ENCODE measurements at places on chromosomes 4 and X.
A peak's percentile ranks its signal among the peaks of the same experiment; 100 is the strongest.

DNA sequence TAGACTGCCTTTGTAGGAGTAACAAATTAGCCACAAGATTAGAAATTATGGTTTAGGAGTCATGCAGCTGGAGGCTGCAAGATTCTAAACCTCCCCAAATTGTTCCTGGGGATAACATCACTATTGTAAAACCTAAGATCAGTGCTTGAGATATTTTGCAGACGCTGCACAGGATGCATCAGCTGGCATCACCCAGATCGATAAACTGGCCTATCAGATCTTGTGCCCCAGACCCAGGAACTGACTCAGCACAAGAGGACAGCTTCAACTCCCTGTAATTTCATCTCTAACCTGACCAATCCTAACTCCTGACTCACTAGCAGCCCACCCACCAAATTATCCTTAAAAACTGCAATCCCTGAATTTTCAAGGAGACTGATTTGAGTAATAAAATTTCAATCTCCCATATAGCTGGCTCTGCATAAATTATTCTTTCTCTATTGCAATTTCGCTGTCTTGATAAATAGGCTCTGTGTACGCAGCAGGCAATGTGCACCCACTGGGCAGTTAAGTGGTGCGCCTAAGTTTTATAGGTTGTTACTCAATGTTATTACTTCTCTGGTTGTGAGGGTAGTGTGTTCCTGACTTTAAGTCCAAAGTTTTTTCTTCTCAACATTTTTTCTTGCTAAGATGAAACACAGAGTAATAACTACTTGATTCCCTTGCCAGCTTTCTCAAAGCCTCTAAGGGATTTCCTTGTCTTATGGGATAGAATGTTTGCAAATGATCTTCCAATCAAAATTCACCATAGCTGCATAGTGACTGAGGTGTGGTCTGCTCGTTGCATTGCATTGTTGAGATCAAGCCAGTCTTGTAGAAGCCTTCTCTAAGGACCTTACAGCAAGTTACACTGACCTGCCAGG is 312.3 kb upstream of the DKK2 start:
- DNase-seq, result no peak

- DNase-seq, result no peak
Observed at GRCh38 chrX:103737696-103738095, 27.0 kb downstream of the TMEM31 start.

GRCh38 chrX:19661961-19662360 is 146.7 kb upstream of the MAP3K15 start:
- DNase-seq, result no peak

DNA sequence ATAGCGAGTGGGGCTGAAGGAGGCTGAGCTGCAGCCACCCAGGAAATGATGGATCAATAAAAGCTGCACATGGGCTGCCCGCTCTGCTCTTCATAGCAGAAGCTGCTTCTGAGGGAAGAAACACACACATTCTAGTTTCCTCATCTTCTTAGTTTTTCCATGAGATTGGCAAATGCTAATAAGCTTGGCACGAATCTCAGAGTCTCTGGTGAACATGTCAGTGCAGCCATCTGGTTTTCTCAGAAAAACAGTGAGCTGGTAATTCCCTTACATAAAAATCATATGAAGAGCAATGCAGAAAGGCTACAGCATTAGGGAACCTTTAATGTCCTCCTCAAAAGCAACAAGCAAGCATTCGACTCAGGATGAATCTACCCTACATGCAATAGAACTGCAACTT is 69.9 kb downstream of the GATB start:
- DNase-seq, result no peak

DNA sequence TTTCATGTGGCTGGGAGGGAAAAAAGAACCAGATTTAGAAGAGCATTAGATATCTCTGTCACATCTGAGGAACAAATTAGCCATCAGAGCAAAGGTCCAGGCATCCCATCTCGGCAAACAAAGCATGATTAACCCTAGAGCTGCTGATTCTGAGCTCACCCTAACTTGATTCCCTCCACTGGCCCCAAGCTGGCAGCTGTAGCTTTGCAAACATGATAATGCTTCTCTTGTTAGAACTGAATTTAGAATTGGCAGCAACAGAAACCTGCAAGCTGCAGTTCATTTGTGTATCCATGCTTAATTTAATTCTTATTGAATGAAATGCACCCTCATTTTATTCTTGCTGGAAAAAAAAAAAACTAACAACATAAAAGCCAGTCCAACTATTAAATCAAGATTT is 289.2 kb downstream of the IL1RAPL1 start:
- DNase-seq, result no peak

DNA sequence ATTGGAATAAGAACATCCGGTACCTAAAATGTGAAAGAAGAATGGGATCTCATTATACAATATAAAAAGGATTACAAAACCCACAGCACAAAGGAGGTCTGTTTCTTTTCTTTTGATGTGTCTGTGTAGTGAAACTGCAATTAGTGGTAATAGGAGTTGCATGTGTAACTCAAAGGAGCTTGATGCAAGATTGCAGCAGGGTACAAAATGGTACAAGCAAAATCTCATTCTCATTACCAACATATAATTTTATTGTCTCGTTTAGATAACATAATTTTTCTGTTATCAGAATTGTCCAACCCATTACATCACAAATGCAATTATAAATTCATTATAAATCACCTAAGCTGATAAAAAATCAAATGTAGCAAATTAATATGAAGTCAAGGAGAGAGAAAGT is 47.1 kb upstream of the CCSER1 start:
- DNase-seq, result no peak

- no peak for DNase-seq
Observed at GRCh38 chrX:143047511-143047910, 21.8 kb downstream of the SPANXN4 start.

- DNase-seq, result no peak
Observed at GRCh38 chrX:114924423-114924822, 93.0 kb downstream of the IL13RA2 start.

- DNase-seq, result no peak
Observed at GRCh38 chr4:55892156-55892555, 38.7 kb downstream of the EXOC1 start.

- no peak for DNase-seq
Observed at GRCh38 chr4:7189066-7189465, 3.3 kb upstream of the SORCS2 start.

GRCh38 chr4:38568768-38569167 is 95.2 kb upstream of the KLF3 start:
- DNase-seq, result no peak

- no peak for DNase-seq
Observed at GRCh38 chrX:6012357-6012756, 216.3 kb downstream of the NLGN4X start.

GRCh38 chr4:7411896-7412553 is 22.7 kb downstream of the PSAPL1 start:
- DNase-seq, result no peak

DNA sequence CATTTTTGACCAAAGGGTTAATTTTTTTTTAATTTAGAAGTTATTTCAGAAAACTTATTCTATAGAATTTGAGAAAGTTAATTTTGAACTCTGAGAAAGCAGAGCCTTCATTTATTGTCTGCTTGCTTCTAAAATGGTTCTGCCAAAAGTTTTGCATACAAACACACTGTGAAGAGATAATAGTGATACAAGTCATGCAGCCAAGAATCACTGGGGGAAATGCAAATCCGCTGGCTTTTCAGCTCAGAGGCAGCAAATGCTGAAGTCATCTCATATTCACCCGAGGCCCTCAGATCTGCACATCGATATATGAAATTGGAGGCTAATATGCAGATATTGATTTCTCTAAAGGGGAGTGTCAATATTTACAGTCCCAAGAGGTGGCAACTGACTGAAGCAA is 186.2 kb downstream of the KIT start:
- no peak for DNase-seq

DNA sequence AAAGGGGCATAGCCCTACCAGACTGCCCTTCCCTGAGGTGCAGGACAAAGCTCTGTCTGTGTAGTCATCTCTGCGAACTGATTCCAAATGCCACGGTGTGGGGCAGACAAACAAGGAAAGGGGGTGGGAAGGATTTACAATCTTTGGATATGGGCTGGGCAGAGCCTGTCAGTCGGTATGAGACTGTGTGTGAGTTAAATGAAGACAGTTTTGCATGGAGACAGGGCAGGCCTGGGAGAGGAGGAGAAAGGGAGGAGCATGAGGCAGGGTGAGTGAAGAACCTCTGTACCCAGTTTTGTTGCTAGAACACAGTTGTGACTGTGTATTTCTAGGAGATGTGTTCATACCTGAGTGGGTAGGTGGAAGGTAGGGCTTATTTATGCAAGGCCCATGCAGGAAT is 59.4 kb upstream of the MSN start:
- DNase-seq, result no peak

DNA sequence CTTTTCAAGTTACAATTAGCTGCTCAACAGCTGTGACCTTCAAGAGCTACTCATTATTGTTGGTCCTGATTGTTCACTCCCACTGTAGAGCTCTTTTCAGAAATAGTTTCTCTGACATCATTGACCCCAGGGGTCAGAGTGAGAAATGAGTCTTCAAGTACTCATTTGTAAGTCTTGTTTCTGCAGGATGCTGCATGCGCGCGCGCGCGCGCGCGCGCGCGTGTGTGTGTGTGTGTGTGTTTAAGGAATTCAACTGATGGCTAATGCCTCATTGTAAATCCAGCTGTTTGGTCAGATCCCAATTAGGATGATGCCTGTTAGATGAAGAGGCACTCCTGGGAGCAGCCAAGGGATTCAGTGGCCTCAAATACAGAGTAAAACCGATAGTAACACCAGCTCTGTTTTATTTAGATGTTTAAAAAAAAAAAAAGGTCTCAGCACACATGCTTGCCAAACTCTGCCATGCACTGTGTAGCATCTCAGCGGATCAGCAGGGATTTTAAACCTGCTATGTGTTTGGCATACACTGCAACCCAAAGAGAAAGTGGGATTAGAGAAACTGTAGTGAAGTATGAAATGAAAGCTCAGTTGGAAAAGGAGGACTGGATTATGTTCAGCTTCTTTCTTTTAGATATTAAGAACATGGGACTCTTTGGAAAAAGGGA is 332.3 kb downstream of the ADGRL3 start:
- no peak for DNase-seq

- peak; percentile 17 for DNase-seq
Observed at GRCh38 chrX:74015379-74016019, 288.5 kb upstream of the ZCCHC13 start.

DNA sequence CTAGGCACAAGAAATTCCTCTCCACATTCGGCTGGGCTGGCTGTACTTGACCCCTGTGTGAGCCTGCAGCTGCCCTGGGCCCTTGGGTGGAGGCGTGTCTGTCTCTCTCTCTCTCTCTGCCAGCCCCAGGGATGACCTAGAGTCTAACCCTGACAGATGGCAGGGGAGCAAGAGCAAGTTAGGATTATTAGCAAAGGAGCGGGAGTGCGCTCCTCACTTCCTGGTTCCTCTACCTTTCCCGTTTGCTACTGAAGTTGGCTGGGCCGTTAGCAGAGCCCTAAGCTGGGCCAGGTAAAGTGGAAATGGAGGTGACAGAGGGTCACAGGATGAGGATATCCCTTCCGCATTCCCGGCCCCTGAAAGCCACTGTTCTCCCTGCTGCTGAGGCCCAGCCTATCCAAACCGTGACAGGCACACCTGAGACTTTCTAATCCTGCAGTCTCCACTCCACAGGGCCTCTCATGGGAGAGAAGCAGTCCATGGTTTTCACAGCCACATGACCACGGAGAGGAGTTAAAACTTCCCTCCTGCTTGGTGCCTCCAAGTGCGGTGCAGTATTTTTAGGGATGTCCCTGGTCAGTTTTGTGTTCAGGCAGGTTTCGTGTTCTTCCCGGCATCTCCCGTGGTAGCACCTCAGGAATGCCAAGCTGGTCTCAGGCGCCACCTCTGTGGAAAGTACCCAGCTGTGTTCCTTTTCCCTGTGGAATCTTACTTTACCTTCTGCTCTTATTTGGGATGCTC is 79.3 kb downstream of the CLDN22 start:
- DNase-seq, result no peak

DNA sequence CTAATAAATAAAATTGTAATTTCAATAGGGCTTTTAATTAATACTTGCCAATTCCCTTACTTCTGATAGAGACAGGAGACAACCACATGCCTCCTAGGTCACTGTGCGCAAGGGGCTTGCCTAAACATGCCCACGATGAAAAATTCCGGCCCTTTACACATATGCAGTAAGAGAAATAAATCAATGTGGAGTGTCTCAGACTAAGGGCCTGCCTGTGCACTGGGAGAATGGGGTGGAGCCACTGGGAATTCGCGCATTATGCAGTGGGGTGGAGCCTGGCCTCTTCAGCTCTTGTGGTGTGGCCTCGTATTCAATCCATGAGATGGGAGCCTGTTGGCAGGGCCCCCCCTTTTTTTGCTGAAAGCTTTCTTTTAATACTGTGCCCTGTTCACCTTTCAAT is 484.5 kb downstream of the PDGFC start:
- no peak for DNase-seq

DNA sequence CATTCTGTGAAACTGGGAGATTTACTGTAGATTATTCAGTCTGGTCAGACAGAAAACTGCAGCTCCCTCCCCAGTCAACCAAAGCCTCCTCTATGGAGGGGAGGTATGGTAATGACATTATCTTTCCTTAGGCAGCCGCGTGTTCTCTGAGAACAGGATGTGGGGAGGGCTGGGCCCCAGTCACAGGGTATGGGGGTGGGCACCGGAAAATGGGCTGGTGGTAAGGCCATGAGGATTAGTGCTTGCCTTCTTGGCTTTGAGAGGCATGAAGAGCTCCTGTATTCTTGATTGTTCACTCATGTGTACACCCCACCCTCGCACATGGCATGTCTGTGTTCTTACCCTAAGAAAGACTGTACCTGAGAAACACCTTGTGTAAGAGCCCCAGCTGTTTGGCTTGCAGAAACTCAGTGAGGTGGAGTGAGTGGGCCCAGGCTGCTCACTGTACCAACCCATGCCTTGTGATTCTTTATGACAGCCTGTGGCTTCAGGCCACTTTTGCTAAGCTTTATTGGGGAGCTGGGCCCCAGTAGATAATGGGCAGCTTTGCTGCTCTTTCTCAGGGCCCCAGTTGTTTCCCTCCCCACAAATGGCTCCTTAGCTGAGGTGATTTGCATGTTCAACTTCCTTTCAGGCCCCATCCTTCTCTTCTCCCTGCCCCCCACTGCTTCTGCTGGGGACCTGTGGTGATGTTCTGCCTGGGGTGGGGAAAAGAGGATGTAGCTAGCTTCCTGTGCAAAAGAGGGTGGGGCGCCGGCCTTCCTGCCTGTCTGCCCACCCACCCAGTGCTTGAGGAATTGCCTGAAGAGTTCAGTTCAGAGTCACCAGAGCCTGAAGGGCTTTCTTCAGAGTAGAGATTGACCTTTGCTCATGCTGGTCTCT is 30.7 kb downstream of the MSN start:
- DNase-seq, result peak; percentile 27
